ENCODE measurements at places on chromosomes 3 and 15.

DNA sequence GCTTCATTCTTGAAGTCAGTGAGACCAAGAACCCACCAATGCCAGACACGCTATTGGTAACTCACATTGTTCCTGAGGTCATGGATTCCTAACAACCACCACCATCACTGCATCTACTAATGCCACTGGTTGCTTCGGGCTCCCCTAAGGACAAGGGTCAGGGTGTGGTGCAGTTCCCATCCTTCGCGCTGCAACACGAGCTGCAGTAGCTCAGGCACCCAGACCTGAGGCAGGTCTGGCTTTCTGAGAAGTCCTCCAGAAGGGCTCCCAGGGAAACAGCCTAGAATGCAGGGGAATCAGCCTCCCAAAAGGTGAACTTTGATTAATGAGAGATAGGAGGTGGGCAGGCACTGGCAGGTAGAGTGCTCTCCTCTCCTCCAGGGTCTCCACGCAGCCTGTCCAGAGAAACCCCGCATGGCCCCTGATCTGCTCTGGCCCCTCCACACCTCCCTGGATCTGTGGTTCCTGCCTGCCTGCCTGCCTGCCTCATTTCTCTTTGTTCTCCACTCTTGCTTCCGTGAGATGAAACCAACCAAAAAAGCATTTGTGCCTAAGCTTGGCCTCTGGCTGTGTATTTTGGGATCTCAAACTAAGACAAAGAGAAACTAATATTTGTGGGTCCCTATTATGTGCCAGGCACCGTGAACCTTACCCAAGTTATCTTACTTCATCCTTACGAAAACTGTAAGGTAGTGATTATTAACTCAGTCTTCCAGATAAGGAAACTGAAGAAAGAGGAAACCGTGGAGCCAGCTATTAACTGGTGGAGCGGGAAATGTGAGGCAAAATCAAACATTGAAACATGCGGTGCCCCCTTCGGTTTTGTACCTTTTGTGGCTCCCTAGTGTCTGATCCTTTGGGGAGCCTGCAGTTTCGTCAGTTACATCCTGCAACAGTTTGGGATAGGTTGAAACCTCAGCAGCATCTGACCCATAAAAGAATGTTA, 43.9 kb upstream of the USP3 start:
- no peaks in the 10 kb centered on the region for H3K36me3 ChIP-seq
- DNase-seq, result peak; percentile 78
- no peaks in the 10 kb centered on the region for H3K27me3 ChIP-seq
- H3K4me1 ChIP-seq, result peaks cover 45% of the 10 kb centered on the region
- H3K27ac ChIP-seq, result peak overlapping the region; percentile 89

- peaks cover 17% of the 10 kb centered on the region for H3K27me3 ChIP-seq
- H3K27ac ChIP-seq, result no peak overlapping the region
- DNase-seq, result no peak
- no peak overlapping the region for H3K4me3 ChIP-seq
- H3K4me1 ChIP-seq, result peaks cover 13% of the 10 kb centered on the region
Measured at GRCh38 chr15:66178531-66178910, 75.0 kb downstream of the MEGF11 start.

DNA sequence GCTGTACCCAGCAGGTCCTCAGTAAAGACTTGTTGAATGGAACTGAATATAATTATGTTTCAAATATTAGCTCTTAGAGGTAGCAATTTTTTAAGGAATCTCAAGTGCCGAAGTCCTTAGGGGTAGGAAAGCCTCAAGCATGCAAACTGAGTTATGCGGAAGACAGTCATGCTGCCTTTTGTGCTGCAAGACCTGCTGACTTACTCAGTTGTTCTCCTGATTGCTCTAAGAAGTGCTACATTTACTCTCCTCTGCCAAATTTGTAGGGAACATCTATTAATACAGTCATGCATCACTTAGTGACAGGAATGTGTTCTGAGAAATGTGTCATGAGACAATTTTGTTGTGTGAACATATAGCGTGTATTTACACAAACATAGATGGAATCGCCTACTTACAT, 325.6 kb upstream of the AZI2 start:
- no peak overlapping the region for H3K27ac ChIP-seq
- H3K4me1 ChIP-seq, result no peaks in the 10 kb centered on the region
- no peak overlapping the region for H3K4me3 ChIP-seq

DNA sequence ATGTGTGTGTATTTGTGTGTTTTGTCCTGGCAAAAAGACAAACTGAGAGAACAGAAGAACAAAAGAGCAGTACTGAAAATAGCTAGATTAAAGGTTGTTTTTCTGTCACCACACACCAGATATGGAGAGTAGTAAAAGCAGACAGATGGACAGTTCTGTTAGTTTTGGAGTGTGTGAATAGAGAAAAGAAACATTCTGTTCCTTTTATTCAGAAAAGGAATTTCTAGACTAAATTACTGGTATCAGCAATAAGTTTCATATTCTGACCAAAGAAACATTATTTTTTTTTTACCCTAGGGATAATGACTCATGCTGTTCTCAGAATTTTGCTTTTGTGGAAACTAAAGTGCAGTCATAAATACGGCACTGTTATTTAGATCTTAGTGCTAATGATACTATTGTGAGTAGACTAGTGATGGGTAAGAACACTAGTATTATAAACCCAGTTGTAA, 32.9 kb downstream of the PIK3CA start:
- no peaks in the 10 kb centered on the region for H3K27me3 ChIP-seq
- no peak overlapping the region for H3K4me3 ChIP-seq
- no peak overlapping the region for H3K27ac ChIP-seq
- no peaks in the 10 kb centered on the region for H3K4me1 ChIP-seq
- H3K36me3 ChIP-seq, result no peaks in the 10 kb centered on the region

DNA sequence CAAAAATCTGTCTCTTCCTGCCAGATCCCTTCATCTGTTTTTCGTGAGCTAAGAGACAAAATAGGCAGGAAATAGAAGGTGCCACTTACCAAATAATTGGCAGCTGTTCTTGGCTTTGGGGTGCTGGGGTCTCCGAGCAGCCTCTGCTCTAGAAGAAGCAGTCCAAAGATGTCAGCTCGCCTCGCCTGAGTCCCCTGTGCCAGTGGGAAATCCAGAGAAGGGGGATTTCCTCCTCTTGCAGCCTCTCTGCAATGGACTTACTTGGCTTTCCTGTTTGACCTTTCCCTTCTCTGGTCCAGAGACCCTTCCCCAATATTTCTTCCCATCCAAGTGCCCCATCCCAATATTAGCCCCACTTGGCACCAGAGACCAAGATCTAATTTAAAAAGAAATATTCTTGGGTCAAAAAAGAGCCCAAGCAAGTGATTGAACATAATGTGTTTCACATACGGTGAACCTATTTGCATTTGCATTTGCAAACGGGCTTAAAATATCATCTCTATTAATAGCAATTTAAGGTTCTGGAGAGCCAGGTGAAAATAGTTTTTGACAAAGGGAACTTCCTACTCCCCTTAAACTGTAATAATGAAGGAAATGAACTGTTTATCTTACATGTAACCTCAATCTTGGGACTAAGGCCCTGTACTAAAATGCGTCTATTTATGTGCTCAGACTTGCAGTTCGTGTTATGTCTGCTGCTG, 23.2 kb downstream of the CD86 start:
- H3K36me3 ChIP-seq, result no peaks in the 10 kb centered on the region
- H3K27ac ChIP-seq, result no peak overlapping the region
- peaks cover 6% of the 10 kb centered on the region for H3K4me1 ChIP-seq

- H3K36me3 ChIP-seq, result no peaks in the 10 kb centered on the region
- DNase-seq, result no peak
- no peak overlapping the region for H3K27ac ChIP-seq
- H3K27me3 ChIP-seq, result no peaks in the 10 kb centered on the region
- H3K4me3 ChIP-seq, result no peak overlapping the region
- H3K4me1 ChIP-seq, result peaks cover 3% of the 10 kb centered on the region
Measured at GRCh38 chr3:66762916-66763693, 235.0 kb upstream of the KBTBD8 start.

- no peak overlapping the region for H3K27ac ChIP-seq
- H3K4me1 ChIP-seq, result no peaks in the 10 kb centered on the region
- DNase-seq, result no peak
- H3K36me3 ChIP-seq, result no peaks in the 10 kb centered on the region
- no peaks in the 10 kb centered on the region for H3K27me3 ChIP-seq
Measured at GRCh38 chr3:161393310-161393709, 22.0 kb upstream of the SPTSSB start.

DNA sequence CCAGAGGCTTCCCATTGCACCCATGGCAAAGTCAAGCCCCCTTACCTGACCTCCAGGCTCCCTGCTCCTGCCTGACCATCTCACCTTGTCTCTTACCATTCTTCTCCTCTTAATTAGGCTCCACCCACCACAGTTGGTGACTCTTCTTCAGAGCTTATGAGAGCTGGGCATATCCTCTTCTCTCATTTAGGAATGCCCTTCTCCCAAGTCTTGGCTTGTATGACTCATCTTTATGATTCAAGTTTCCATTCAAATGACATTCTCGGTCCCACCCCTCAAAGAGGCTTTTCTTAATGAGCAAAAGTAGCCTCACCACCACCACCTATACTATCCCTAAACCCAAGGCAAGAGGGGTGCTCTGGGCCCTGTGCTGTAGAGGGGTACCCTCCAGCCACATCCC, 55.3 kb upstream of the NUDT16 start:
- H3K27me3 ChIP-seq, result no peaks in the 10 kb centered on the region
- H3K27ac ChIP-seq, result no peak overlapping the region
- H3K4me3 ChIP-seq, result no peak overlapping the region

DNA sequence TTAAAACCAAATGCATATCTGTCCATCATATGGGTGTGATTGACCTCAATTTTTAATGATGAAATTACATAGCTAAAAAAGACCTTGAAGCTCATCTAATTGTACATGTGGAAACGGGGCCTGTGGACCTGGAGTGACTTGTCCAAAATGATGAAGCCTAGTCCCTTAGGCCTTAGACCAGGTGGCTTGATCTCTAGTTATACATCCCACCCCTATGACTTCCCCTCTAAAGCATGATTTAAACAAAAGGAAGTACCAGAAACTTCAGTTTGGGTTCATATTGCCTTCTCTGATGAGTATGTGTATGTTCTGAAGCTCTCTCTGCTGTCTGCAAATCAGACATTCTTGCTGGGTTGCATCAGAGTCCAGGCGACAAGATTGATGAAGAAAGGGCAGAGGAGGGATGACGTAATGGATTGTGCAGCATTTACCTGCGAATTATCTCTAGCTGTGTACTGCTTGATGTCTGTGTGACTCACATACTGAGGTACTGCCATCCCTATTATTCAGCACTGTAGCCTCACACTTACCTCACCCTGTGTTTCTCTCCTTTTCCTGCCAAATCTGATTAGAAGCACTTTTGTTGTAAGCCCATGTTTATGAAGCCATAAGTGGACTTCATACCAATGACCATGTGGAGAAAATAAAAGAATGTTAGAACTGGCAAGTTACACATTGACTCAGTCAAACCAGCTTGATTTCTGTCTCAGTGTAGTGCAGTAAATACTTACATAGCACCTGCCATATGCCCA, 111.5 kb downstream of the FILIP1L start:
- no peak overlapping the region for H3K4me3 ChIP-seq
- peaks cover 22% of the 10 kb centered on the region for H3K4me1 ChIP-seq
- peak overlapping the region; percentile 80 for H3K27ac ChIP-seq
- peak; percentile 95 for DNase-seq
- no peaks in the 10 kb centered on the region for H3K36me3 ChIP-seq

GRCh38 chr3:164377466-164377865, 700.8 kb downstream of the SI start:
- DNase-seq, result no peak
- no peak overlapping the region for H3K4me3 ChIP-seq
- no peak overlapping the region for H3K27ac ChIP-seq

DNA sequence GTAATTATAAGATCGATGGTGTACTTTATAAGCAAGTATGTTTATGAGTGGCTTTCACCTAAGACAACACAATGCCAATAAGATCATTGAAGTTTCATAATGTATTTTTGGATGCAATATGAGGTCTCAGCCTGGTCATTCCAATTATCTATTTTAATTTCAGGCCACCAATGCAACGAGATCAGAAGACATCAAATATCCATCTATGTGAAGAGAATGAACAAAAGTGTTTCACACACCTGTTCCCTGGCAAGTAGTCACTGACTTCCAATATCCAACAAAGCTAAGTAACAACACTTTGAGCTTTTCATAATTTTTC, 53.6 kb upstream of the TMCO5A start:
- no peak overlapping the region for H3K27ac ChIP-seq
- H3K27me3 ChIP-seq, result peaks cover 22% of the 10 kb centered on the region
- no peak for DNase-seq
- H3K36me3 ChIP-seq, result no peaks in the 10 kb centered on the region
- no peak overlapping the region for H3K4me3 ChIP-seq

- no peaks in the 10 kb centered on the region for H3K27me3 ChIP-seq
- no peak for DNase-seq
- H3K27ac ChIP-seq, result peak overlapping the region; percentile 64
- peak overlapping the region; percentile 57 for H3K4me3 ChIP-seq
Measured at GRCh38 chr15:98866511-98866910, 141.1 kb downstream of the PGPEP1L start.

GRCh38 chr15:50257332-50257731, 8.2 kb downstream of the HDC start:
- H3K4me3 ChIP-seq, result no peak overlapping the region
- H3K27ac ChIP-seq, result no peak overlapping the region
- DNase-seq, result no peak
- H3K27me3 ChIP-seq, result no peaks in the 10 kb centered on the region
- H3K36me3 ChIP-seq, result no peaks in the 10 kb centered on the region

- no peak overlapping the region for H3K27ac ChIP-seq
- H3K36me3 ChIP-seq, result no peaks in the 10 kb centered on the region
- no peak overlapping the region for H3K4me3 ChIP-seq
- no peaks in the 10 kb centered on the region for H3K4me1 ChIP-seq
Measured at GRCh38 chr3:29829340-29829739, 548.5 kb downstream of the RBMS3 start.

DNA sequence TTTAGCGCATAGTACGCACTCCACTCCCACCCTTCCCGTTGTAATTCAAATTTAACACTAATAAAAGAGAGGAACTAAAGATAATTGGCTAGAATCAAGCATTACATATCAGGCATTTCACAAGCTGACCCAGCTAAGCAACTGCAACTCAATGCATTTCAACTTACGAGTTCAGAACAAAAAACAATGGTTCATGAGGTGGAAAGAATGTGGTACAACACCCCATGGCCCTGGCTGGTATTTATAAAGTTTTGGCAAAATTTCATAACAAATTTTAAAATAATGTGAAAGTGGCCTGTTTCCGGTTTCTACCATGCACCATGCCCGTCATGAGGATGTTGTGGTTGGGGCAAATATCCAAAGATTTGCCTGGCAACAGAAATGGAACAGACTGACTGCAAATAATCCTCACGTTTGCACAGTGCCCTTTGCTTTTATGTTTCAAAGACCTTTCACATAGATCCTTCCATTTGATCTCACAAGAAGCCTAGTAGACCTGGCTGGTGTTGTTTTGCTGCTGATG, 455.3 kb upstream of the NR2F2 start:
- peaks cover 4% of the 10 kb centered on the region for H3K27me3 ChIP-seq
- H3K4me3 ChIP-seq, result no peak overlapping the region
- no peak overlapping the region for H3K27ac ChIP-seq
- DNase-seq, result no peak
- no peaks in the 10 kb centered on the region for H3K36me3 ChIP-seq
- H3K4me1 ChIP-seq, result no peaks in the 10 kb centered on the region

GRCh38 chr3:182726258-182727142, 66.8 kb upstream of the ATP11B start:
- H3K27me3 ChIP-seq, result no peaks in the 10 kb centered on the region
- H3K4me3 ChIP-seq, result no peak overlapping the region
- no peaks in the 10 kb centered on the region for H3K36me3 ChIP-seq

Measured in large intestine (tissue), 12 donors.